ENCODE measurements at places on chromosomes 1 and 21.

DNA sequence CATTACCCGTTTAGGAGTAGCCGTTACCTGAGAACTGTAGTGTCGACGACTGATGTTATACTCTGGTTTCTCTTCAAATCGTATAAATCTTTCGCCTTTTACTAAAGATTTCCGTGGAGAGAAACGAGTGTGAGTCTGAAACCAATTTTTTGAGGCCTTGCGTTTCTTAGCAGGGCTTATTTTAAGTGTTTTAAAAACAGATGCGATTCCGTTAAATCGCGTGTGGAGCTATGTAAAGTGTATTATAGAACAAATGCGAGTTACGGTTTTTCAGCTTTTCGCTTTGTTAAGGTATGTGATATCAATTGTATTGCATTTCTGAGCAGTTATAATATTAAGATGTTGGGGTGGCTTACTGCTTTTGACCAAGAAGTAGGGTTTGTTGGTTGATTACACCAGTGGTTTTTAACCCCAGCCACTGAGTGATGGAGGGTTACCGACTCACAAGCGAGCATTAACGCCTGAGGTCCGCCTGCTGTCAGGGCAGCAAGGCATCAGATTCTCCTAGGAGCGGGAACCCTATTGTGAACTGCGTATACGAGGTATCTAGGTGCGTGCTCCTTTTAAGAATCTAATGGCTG is 18.0 kb downstream of the KIAA2013 start:
- no peak for DNase-seq

DNA sequence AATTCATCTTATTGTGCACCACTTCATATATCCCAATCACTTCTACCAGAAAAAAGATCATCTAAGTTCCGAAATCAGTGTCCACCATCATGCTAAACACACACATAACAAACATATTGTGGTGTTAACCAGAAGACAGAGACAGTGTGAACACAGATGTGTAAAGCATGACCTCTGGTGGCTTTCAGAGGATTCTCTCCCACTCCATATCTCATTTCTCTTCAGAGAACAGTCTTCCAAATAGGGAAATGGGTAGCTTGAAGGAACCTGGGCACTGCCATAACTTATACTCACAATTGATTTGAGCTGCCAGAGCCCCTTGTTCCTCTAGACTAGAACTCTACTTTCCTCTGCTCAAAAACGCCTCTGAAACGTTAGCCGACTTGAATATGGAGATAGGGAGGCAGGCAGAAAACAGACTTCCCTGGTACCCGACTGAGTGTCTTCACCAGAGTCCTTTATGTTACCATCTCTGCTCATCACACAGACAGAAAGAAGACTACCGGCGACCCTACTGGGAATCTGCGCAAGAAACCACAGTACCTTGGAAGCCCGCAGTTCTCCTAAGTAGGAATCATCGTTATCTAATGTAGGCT is 1.8 kb upstream of the ELAPOR1 start:
- DNase-seq: no peak

DNA sequence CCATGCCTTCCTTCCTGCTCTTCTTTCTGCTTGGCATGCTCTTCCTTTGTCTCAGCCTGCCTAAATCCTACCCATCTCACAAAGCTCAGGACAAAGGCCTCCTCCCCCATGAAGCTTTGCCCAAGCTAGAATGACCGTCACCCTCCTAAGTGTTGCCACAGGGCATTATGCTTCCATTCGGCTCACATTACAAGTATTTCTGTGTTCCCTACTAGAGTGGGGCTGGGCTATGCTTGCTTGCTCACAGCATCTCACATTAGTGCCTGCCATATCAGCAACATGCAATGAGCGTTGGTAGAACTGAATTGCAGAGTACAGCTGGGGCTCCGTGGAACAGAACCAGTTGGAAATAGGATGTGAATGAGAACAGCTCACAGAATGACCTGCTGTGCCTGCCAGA is 82.8 kb downstream of the CD58 start:
- no peak for DNase-seq

GRCh38 chr1:90723590-90724108 is 6.5 kb upstream of the BARHL2 start:
- no peak for DNase-seq

DNA sequence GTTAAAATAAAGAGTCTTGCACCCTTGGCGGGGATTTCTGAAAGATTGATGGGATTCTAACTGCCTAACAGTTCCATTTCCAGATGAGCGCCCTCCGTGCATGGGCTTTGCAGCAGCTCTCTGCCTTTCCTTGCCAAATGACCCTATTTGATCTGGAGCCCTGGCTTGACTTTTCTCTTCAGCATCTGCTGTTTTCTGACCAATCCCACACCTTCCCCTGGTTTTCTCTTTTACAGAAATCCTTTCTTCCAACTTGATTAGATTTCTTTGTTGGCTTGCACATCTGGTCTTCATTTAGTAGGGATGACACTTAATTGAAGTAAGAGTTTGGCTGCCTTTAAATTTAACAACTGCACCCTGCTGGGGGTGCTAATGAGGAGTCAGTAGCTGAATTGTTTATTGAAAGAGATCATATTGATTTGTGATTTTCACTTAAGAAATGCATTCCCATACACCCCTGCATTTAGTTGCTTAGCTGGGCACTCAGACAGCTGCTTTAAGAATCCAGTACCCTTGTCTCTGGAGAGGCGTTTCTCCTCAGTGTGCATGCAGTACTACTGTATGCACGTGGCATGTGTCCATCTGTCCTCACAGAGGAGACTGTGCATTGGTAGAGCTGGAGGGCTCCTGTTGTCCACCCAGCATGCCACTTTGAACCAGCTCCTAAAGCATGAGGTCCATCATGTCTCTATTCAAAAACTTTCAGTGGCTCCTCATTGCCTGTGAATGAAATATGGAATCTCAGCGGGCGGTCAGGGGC is 99.7 kb downstream of the NOS1AP start:
- no peak for DNase-seq

Measured in nucleus accumbens (tissue), 56 donors.